ENCODE measurements at places on chromosomes 3 and 15. TPM values are rescaled to one million over a fixed set of nuclear protein-coding genes. Genes with fewer than 3 reads are reported as not detected.

The ZNF660 gene
- total RNA-seq: 6.1 TPM

The IDH3A gene
- total RNA-seq: 40.5 TPM

The WDR93 gene
- not detected for total RNA-seq

The DCLK3 gene
- total RNA-seq: 0.62 TPM

The EBLN2 gene
- total RNA-seq: 9.9 TPM

The CFAP100 gene
- total RNA-seq: not detected

GRCh38 chr15:89822951-89823711 is 8.5 kb upstream of the ANPEP start:
- DNase-seq: no peak

DNA sequence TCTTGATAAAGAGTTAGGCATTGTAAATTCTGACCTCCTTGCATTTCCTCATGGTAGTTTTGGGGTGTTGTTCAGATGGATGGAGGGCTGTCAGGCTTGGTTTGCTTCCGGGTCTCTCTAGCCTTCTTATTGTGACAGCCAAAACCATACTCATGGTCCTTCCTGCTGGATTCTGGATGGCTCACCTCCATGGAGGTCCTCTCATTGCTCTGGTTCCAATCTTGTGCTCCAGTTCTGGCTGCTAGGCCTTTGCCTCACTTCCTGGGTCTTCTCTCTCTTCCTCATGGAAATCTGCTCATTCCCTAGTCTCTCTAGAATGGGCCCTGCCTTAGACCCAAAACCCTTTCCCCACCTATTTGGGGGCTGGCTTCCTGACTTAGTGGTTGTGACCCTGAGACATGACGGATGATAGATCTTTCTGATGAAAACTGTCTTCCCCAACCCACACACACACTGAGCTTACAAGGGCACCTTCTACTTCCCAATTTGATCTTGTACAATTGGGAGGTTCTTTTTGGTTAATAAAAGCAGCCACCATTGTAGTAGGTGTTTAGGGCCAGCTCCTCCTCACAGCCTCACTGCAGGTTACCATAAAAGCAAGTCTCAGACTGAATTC is 66.2 kb upstream of the XCR1 start:
- no peak for DNase-seq

GRCh38 chr3:71189480-71189879 is 394.0 kb downstream of the FOXP1 start:
- DNase-seq: no peak

- DNase-seq: no peak
Measured at GRCh38 chr3:27076815-27077630, 292.2 kb downstream of the NEK10 start.

DNA sequence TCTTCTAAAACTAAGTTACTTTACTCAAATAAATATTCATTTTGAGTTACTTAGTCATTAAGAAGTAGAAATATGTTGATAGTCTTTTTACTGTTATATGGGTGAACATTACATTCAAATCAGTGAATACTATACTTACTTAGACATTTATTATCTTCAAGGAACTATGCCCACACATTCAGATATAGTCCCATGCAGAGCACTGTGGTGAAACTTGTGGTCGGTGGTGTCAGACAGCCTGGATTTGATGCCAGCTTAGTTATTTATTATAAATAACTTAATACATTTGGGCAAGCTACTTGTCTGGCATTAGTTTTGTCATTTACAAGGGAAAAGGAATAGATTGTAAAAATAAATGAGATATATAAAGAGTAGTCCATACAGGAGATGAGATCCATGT is 149.5 kb downstream of the RAP2B start:
- DNase-seq: no peak

GRCh38 chr3:118332699-118333098 is 701.9 kb downstream of the IGSF11 start:
- no peak for DNase-seq

DNA sequence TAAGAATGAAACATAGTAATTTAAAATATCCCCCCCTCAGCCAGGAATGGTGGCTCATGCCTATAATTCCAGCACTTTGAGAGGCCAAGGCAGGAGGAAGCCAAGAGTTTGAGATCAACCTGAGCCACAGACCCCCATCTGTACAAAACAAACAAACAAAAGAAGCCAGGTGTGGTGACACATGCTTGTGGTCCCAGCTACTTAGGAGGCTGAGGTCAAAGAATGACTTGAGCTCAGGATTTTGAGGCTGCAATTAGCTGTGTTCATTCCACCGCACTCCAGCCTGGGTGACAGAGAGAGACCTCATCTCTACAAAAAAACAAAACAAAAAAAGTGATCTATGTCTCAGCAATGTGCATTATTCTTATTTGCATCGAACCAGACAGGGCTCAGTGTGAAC is 800.8 kb downstream of the MCTP2 start:
- no peak for DNase-seq

All from GM23338 (cell line).